ENCODE measurements at places on chromosomes 1 and 21.
A peak's percentile ranks its signal among the peaks of the same experiment; 100 is the strongest.

- no peak for DNase-seq
These were observed 73.8 kb downstream of the TNR start for GRCh38 chr1:175669569-175669968.

DNA sequence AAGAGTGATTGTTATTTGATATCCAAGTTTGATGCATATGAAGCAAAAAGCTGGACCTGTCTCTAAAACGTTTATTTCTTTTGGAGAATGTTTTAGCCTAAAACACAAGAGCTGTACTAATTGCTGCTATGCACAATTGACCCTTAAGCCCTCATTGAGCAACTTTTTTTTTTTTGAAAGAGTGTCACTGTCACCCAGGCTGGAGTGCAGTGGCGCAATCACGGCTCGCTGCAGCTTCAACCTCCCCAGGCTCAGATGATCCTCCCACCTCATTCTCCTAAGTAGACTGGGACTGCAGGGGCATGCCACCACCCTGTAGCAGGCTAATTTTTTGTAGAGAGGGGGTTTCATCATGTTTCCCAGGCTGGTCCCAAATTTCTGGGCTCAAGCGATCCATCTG, 129.1 kb downstream of the PIK3R3 start:
- DNase-seq: no peak

DNA sequence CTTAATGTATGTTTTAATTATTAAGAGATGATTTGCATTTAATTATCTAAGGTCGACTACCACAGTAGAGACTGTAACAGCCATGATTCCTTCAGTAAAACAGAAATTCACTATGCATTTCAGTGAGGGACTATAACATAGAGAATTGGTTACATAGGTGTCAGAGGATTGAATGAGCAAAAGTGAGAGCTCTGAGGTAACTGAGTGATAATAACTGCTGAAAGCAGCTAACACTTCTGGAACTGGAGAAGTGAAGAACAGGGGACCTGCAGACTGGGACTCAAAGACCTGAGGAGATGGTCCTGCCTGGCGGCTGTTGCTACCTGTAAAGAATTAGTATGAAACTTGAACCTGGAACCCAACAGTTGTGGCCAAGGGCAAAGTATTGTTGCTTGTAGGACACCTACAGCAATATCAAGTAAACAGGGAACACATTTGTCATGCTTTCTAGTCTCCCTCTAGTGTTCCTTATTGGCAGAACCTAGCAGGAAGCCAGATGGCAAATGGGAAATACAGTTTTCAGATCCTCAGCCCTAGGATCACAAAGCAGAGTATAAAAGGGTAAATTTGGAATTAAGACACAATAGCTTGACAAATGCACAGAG, 110.6 kb downstream of the HS2ST1 start:
- peak; percentile 54 for DNase-seq

GRCh38 chr1:228343191-228343661, 63.4 kb downstream of the TRIM11 start:
- no peak for DNase-seq

DNA sequence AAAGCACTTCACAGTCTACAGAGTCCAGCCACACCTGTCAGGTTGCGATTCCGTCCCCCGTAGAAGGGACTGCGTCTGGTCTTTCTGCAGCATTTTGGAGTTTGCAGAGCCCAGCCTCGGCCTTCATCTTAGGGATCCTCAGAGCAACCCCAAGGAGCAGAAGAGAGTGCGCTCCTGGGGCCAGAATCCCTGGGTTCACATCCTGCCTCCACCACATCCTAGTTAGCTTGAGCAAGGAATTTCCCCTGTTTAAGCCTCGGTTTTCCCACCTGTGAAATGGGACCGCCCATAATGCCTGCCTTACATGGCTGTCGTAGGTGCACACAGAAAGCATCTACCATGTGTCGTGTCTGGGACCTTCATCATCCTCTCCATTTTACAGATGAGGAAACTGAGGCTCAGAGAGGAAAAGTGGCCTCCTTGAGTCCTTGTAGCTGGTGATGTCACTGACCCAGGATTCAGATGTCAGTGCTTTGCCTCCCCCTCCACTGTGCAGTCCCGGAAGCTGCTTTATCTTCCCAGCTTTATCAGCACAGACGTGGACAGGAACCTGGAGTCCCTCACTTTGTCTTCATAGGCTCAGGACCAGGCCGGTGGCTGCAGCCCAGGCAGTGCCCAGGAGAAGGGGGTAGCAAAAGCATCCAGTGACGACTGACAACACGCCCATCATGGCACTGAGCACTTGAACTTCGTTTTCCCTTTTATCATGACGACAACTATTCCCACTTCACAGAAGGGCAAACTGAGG, 438.5 kb downstream of the MATN1 start:
- no peak for DNase-seq

DNA sequence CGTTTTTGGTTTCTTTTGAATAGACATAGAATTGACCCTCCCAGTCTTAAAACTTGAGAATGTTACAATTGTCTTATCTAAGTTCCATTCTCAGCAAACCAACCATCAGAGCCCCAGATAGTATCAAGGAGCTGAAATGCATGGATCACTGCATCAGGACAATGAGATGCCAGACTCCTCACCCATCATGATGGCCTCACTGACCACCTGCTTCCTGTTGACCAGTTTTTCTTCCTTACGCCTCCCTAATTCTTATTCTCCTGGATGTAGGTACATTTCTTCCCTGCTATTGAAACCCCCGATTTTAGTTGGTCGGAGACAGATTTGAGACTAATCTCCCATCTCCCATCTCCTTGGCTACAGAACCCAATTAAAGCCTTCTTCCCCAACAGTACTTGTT, 17.7 kb downstream of the MATN1 start:
- DNase-seq: no peak

DNA sequence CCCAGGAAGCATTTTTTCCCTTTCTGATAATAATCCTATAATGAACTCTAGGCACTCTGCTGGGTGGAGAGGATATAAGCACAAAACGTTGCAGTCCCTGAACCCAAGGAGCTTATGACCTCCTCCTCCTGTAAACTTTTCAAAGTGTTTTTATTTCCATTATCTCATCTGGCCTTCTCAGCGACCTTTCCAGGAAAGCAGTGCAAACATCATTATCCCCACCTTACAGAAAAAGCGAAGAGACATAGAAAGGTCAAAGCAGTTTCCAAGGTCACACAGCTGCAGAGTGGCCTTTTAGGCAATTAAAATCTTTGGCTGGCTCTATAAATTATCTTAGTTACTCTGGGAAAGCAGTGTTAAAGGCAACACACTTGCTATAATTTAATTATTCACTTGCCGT, 63.8 kb downstream of the OLFML3 start:
- no peak for DNase-seq

DNA sequence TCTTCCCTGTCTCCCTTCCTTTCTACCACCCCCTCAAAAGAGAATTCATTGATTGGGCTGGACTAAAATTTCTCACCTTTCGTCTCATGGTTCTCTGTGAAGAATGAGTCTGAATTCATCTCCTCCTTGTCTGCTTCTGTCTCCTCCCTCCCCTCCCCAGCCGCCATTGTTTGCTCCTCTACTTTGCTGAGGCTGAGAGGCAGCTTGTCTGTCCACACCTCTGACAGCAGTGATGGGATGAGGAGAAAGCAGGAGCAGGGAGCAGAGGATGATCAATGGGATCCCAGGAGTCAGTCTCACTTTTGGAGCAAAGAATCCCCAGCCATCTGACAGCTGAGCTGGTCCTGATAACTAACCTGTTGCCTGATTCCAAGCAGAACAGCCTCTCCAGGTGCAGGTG, 2.5 kb downstream of the ILDR2 start:
- DNase-seq: no peak

GRCh38 chr1:210328746-210329503, at the start of gene HHAT:
Gene HHAT (plus strand): TSS chr1:210328902. CDS start chr1:210348976, 20,074 bp downstream.
- DNase-seq: peak; percentile 79

DNA sequence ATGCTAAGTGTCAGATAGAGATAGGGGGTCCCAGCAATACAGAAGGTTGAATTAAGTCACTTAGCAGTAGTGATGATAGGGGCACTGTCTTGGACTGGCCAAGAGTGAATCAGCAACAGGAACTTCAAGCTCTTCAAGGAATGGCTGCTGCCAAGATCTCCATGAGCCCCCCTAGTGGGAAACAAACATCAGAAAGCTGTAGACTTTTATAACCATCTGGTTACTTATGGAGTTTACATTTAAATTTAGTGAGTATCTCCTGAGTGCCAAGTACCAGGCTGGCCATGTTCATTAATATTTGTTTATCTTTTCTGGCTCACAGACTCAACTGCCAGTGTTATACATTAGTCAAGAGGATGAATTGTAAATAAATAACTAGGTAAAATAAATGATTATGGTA, 327.3 kb downstream of the TTLL7 start:
- DNase-seq: no peak

GRCh38 chr1:59393211-59394180, 96.6 kb downstream of the FGGY start:
- peak; percentile 12 for DNase-seq

GRCh38 chr1:204612326-204612725, 73.2 kb downstream of the LRRN2 start:
- DNase-seq: peak; percentile 4

DNA sequence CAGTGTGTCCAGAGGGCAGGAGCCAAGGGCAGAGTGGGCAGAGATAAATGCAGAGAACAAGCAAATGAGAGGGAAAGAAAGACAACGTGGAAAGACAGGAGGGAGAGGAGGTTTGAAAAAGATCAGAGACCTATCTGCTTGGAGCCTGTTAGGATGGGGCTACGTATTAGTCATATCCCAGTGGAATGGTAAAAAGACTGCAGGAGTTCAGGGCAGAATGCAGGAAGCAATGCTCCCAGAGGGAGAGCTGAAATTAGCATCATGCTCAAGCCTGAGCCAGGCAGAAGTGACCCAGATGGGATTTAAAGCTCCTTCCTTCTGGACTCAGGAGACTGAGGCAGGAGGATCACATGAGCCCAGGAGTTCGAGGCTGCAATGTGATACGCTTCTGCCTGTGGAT, 261.3 kb upstream of the CHRM3 start:
- DNase-seq: no peak

DNA sequence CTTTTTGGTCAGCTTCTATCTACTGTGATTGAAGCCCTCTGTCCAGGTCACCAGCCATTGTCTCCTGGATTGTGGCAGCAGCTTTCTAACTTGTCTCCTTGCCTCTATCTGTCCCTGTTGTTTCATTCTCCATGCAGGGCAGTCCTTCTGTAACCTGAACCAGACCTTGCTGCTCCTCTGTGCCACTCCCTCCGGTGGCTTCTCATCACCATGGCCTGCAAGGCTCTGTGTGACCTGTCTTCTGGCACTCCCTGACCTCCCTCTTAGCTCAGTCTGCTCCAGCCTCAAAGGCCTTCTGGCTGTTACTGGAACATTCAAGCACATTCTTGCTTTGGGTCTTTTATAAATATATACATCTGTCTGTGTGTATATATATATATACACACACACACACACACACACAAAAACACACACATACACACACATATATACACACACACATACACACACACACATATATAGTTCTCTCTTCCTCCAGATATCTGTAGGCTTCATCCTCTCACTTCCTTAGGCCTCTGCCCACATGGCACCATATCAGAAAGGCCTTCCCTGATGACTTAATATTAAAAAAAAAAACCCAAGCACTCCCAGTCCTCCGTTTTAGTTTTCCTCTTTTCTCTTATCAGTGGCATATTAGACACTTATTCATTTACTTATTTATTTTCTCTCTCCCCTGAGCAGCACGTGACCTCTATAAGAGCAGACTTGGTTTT, 21.2 kb upstream of the JUN start:
- no peak for DNase-seq

GRCh38 chr1:233520261-233521191, 93.4 kb upstream of the KCNK1 start:
- DNase-seq: peak; percentile 96

- peak; percentile 80 for DNase-seq
These were observed 100.2 kb downstream of the DISP1 start for GRCh38 chr1:222914861-222915632.

GRCh38 chr1:11187494-11187893, 1.7 kb upstream of the ANGPTL7 start:
- DNase-seq: no peak

GRCh38 chr1:110436635-110437034, 14.3 kb upstream of the PROK1 start:
- no peak for DNase-seq

DNA sequence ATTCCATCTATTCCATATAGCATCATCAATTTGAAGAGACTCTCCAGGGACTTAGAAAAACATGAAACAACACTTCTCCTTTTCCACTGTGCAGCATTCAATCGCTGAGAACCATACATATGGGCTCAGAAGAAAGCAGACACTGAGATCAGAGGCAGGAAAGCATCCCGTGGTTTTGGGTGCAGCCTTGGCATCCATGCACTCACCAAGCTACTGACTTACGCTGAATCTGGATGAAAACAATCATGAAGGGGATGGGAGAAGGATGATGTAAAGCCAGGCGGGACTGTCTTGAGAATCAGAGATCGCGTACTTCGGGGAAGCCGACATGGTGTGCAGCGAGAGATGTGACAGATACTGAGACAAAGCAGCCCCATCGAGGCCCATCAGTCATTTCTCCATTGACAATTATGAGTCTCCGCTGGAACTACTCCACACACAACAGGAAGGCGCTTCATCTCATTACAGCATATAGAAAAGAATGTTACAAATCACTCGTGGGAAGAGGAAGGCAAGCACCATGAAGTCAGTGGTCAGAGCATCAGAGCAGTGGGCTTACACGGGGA, 2.3 kb upstream of the TIAM1 start:
- DNase-seq: no peak

DNA sequence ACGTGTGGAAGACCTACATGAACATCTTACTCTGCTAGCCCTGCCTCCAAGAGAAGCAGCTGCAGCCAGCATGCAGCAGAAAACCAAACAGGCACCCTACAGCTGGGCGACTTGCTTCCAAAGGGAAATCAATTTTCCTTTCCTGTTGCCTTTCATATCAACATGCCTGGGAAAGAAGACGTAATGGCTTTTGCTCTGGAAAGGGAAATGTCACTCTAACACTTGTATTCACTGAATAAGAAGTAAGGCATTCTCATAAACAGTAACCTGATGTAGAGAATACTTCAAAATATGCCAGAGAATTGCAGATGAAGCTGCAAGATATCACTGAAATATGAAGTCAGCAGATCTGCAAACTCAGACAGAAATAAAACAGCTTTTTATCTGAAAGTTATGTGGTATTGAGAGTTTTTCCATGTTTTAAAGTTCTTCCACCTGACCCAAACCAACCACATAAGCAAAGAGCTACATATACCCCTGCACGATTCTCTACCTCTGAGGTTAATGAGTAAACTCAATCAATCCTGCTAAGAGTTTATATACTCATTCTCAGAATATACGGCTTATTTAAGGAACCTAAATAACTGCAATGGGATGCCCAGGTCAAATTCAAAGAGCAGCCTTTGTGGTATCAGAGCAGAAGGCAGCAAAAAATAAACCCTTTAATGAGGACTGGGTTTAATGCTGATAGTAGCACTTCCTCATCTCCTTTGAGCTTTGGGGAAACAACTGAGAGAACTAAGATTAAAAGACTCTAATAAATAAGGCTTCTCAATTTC, 150.9 kb downstream of the RERE start:
- DNase-seq: no peak

- DNase-seq: peak; percentile 81
These were observed 35.7 kb downstream of the ETS2 start for GRCh38 chr21:38841472-38841871.

- no peak for DNase-seq
These were observed 66.5 kb downstream of the RYR2 start for GRCh38 chr1:237108297-237109040.

Measured in epithelial cell of esophagus (primary cell).